NCI-H1105 treated with DMSO at 0.1 percent for 48 hours (cell line): ENCODE measurements at places on chromosomes 7 and 10.

GRCh38 chr10:73999703-74000102 is 1.8 kb downstream of the VCL start:
- DNase-seq, result no peak

- DNase-seq, result peak; percentile 31
Observed at GRCh38 chr10:122476333-122476695, 15.0 kb downstream of the HTRA1 start.

GRCh38 chr10:131689016-131689415 is 211.8 kb upstream of the PPP2R2D start:
- DNase-seq, result no peak

GRCh38 chr10:59895629-59896116 is 10.7 kb downstream of the CCDC6 start:
- DNase-seq, result no peak

GRCh38 chr7:90298145-90299038 is 22.7 kb downstream of the FAM237B start:
- peak; percentile 45 for DNase-seq

GRCh38 chr10:102435133-102435497 is 2.7 kb upstream of the CUEDC2 start:
- DNase-seq, result no peak

DNA sequence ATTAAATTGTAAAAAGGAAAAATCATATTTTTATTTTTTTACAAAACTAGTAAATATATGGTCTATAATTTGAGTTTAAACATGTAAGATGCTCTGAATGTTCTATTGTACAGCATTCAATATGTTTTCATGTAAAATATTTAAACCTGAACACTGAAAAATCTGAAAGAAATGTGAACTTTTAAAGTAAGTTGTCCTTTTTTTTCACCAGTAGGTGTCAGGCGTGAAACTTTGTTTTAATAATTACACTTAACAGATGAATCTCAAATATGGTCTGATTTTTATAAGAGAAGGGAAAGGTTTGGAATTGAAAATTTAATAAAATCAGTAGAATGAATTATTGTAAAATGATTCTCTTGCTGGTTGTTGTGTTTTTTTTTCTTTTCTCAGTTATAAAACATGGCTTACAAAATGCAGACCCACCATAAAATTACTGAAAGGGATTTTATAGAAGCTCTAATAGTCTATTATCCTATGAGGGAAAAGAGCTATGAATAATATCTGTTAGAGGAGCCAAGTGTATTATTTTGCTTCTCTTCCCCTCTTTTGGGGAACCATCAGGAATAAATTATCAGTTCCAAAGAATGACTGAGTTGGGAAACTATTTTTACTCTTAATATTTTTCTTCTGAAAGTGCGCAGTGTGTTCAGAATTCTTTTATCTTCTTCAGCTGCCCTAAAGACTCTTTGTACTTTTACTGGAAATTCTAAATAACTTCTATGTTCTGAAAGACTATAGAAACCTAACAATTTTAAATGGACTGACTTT is 217.7 kb upstream of the FZD1 start:
- DNase-seq, result peak; percentile 10

DNA sequence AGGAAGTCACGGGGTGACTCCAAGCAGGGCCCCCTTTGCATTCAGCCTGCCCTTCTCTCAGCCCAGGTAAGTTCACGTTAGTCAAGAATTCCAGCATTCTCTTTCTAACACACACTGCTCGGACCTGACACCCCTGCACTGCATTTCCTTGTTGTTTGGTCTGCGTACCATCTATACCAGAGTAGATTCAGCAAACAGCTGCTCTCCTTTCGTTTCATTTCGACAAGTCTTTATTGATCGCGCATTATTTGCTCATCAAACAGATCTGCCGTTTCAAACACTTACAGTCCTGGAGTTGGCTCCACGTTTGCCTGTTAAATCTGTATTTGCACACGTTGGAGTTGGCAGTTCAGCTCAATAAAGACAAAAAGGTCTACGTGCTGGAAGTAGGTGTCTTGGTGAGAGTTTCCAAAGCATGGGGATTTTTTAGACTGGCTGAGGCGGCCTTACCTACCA is 495.1 kb downstream of the RPS24 start:
- peak; percentile 69 for DNase-seq

DNA sequence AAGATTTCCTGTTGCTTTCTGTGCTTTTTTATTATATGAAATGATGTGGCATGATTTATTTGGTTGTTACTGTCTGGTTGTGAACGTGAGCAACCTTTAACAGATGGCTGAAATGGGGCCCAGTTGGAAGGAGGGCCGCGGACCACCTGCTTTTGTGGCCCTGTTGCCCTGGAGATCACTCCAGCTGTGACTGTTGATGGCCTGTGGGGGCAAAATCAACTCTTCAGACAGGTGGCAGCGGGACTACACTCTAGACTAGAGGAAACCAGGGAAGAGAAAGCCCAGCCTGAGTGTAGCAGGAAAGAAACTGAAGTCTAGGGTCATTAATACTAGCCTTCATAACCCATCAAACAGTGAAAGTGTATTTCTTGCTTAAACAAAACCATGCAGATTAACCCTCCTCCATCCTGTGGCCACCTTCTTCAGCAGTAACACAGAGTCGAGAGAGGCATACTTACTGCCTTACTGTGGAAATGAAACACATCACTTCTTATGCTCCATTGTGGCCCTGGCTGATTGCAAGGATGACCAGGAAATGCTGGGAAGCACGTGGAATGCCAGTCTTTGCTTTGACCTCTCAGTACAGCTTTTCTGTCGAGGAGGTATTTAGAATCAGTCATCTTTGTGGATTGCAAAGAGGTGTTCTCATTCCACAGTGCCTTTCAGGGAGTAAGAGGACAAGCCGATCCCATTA is 80.5 kb downstream of the CCNY start:
- peak; percentile 42 for DNase-seq

- no peak for DNase-seq
Observed at GRCh38 chr7:41847151-41847550, 144.3 kb upstream of the INHBA start.

GRCh38 chr10:58989486-58990039 is 186.9 kb upstream of the PHYHIPL start:
- no peak for DNase-seq

DNA sequence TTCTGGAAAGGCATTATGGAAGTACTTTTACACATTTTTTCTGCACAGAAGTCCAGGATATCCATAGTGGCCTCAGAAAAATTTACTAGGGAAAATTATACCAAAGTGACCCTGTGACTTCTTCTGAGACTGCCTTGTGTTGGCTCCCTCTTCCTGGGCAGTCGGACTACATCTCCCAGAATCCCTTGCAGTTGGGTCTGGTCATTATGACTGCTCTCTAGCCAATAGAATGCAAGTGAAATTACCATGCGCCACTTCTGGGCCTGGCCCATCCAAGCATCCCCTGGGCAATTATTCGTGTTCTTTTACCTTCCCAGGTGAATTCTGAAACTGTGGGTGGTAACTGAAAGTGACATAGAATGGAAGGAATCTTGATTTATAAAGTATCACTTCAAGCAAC is 430.9 kb downstream of the ACTR3B start:
- DNase-seq, result no peak

DNA sequence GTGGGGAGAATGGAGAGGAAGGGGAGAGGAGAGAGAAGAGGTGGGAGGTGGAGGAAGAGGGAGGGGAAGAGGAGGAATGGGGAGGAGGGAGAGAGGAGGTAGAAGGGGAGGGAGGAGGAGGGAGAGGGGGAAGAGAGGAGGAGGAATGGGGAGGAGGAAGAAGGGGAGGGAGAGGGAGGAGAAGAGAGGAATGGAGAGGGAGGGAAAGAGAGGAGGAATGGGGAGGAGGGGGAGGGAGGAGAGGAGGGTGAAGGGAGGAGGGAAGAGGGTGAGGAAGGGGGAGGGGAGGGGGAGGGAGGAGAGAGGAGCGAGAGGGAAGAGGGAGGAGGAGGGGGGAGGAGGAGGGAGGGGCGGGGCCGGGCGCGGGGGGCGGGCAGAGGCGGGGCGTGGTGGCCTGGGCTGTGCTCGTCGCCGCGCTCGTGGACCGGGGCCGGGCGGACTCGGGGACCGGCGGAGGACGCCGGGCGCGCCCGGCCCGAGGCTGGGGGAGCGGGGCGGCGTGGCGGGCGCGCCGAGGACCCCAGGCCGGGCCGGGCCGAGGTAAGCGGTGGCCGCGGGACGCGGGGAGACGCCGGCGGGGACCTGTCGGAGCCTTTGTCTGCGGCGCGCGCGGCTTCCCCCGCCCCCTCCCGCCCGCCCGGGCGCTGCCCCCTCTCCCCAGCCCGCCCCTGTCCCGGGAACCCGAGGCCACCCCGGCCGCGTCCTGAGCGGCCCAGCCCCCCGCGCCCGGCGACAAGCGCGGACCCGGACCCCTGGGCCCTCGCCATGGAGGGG is at the start of gene SLC29A4:
TSS of gene SLC29A4 (plus strand) at position 401 of the 774 bp plus-strand sequence. CDS start 4,874 bp downstream, outside the sequence.
- DNase-seq, result peak; percentile 11

- DNase-seq, result no peak
Observed at GRCh38 chr7:119090851-119091250, 866.3 kb downstream of the ANKRD7 start.

DNA sequence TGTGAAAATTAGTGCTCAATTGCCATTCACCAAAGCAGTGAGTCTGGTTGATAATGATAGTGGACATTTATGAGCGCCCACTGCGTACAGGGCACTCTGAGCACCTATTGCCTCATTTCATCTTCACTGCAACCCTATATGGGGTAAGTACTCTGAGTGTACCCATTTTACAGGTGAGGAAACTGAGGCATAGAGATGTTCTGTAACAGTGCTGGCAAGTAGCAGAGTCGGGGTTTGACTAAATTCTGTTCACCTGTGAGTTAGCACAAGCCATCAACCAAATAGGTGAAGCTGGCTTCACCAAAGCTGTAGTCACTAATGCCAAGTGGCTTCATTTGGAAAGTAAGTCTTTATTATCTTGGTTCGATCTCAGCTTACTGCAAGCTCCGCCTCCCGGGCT is 135.8 kb downstream of the SPAG6 start:
- DNase-seq, result no peak

DNA sequence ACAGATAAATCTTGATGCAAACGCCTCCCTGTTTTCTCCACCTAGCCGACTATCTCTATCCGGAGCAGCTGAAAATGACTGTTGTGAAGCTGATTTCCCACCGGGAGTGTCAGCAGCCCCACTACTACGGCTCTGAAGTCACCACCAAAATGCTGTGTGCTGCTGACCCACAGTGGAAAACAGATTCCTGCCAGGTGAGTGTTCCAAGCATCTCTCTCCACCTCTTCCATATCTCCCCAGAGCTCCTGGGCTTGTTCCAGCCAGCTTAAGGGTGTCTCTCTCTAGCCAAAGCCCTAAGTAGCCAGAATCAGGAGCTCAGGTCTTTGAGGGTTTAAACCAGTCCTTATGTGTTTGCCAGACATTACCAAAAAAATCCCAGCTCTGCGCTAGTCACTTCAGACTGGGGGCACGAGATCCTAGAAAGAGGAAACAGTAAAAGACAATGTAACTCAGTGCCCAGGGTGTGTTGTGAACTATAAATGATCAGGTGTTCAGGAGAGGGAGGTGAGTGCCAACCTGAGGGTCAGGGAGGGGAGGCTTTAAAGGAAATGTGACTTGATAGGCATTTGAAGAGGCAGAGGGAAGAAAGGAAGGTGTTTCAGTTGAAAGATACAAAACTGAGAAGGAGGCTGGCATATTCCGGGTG is 4.4 kb downstream of the PLAU start:
- DNase-seq, result no peak

DNA sequence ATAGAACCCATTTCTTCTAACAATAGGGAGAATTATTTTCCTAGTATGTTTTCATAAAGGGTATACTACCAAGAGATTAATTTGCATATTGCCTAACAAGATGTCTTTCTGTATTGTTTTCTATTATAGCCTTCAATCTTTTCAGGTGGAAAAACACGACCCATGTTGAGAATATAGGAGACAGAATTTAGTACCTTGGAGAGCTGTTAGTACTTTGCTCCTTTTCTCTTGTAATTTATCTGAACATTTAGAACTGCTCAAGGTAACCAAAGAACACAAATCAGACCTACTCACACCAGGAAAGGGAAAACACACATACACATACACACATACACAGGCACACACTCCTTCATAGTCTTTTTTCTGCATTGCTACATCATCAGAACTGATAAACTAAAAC is 7.8 kb upstream of the TRDMT1 start:
- DNase-seq, result no peak
